Effector memory CD4-positive, alpha-beta T cell (primary cell): ENCODE measurements at places on chromosomes 13 and 19.

- DNase-seq: no peak
These were observed 253.8 kb downstream of the DLEU7 start for GRCh38 chr13:50589651-50590054.

DNA sequence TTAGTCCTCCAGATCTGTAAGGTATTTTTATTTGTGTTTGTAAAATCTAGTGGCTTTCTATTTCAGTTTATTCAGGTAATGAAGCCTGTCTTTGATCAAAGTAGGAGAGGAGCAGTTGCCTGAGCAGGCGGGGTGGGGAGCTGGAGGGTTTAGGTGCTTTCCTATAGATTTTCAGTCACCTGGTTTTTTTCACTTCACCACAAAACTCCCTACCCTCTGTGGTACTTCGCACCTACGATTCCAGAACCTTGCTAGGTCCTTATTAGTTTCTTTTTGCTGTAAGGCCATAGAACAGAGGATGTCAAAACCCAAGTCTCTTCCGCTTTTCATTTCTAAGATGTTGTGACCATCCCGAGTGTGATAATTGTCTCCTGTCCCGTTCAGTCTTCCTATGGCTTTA lies 26.6 kb downstream of the SLAIN1 start:
- DNase-seq: peak; percentile 6

DNA sequence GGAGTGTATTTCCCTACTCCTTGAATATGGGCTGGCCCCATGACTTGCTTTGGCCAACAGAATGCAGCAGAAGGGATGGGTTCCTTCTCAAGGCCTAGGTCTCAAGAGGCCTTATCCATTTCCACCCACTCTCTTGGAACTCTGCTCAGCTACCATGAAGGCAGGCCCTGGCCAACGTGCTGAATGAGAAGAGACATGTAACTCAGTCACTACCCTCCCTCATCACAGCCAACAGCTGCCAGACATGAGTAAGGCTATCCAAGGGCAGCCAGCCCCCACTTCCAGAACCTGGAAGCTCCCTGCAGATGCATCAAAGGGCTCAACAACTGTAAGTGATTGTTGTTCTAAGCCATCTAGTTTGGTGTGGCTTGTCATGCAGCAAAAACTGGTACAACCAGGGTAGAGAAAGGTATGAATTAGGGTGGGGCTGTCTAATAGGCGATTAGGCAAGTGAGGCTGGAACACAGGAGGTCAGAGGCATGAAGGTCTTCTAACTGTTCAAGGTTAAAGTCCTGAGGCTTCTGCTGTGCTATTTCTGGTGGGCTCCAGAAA lies 1.4 kb upstream of the RASL11A start:
- no peak for DNase-seq

DNA sequence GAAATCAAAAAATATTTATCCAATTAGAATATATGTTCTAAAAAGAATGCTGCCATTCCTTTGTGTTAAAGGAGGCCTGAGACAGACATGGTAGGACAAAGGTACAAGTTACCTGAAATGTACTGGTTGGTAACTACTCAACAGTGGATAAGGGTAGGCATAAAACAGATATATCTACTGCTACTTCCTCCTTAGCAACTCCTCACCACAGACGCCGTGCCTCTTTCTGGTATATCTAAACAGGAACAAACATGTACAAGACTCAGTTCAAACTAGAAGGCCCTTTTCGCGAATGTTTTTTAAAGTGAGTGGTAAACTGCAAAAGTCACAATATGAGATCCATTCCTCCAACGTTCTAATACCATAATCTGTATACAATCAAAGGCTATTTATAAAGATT lies 86.9 kb downstream of the TBC1D4 start:
- no peak for DNase-seq

GRCh38 chr13:21443171-21443570 lies 15.9 kb downstream of the ZDHHC20 start:
- DNase-seq: no peak

DNA sequence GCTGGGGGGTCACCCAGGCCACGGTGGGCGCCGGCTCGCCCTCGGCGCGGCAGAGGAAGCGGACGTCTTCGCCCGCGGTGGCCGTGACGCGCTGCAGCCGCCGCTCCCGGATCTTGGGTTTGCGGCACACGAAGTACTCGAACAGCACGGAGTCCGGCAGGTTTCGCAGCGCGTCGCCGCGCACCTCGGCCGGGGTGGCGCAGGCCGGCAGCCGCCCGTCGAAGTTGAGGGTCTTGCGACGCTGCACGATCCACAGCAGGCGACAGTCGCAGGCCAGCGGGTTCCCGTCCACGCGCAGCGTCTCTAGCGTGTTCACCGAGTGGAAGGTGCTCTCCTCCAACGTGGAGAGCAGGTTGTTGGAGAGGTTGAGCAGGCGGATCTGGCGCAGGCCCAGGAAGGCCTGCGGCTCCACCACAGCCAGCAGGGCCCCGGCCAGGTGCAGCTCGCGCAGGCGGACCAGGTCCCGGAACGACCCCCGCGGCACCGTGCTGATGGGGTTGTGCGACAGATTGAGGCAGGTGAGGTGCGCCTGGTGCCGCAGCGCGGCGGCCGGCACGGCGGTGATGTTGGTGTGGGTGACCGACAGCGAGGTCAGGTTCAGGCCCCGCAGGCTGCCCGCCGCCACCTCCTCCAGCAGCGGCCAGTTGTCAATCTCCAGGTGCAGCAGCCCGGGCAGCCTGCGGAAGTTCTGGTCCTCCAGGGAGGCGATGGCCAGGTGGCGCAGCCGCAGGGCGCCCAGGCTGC lies 8.6 kb upstream of the PEAK3 start:
- no peak for DNase-seq

DNA sequence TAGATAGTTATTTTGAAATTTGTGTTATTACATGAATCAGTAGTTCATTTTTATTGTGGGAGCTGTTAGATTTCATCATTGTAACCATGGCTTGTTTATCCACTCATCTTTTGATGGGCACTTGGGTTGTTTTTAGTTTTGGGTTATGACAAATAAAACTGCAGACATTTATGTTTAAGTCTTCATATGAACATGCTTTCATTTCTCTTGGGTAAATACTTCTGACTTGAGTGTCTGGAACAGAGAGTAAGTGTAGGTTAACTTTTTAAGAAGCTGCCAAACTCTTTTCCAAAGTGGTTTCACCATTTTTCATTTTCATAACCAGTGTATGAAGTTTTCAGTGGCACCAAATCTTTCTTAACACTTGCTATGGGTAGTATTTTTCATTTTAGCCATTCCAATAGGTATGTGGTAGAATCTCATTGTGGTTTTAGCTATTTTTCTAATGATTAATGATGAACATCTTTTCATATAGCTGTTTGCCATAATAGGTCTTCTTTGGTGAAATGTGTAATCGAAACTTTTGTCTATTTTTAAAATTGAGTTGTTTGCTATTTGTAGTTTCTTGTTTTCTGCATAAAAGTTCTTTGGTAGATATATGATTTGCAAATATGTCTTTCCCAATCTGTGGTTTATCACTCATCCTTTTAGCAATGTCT lies 17.9 kb downstream of the SLAIN1 start:
- DNase-seq: no peak

DNA sequence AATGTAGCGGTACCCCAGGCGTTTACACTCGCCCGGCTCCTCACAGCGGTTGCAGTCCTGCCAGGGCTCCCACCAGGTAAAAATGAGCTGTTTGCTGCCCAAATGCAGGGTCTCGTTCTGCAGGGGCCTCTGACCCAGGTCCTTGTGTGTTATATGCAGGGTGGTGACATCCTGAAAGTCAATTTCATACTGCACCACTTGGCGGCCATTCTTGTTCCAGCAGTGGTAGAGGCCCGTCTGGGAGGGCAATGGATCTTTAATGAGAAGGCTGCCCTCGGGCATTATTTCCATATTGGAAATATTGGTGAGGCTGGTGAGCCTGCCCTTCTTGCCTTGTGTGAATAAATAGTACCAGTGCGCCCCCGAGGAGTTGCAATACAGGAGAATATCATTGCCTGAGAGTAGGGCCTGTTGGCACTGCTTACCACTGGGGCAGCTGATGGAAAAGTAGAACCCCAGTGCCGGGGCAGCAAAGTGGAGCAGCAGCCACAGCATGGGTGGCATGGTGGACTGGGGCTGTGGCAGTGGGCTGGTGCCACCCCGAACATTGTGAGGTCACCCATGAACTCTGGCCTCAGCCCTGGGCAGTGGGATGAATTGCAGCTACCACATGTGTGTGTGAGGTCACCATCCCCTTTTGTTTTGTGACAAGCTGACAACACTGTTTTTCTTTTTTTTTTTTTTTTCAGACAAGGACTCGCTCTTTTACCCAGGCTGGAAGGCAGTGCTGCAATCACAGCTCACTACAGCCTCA lies at the start of gene FAM187B:
TSS of gene FAM187B (minus strand) at position 563 of the 754 bp plus-strand sequence. CDS start at position 504, 59 bp downstream.
- no peak for DNase-seq

- DNase-seq: no peak
These were observed 6.9 kb upstream of the AP1M2 start for GRCh38 chr19:10593820-10594637.

DNA sequence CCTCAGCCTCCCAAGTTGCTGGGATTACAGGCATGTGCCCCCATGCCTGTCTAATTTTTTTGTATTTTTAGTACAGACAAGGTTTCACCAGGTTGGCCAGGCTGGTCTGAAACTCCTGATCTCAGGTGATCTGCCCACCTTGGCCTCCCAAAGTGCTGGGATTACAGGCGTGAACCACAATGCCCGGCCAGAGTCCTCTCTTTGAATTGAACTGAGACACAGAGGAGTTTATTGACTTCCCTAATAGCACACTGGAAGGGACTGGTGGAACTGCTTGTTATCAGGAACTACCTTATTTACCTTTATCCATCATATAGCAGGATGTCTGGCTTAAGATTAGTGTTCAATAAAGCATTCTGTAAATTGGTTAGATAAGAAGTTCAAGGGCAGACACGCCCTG lies 613.8 kb downstream of the EFNB2 start:
- no peak for DNase-seq

DNA sequence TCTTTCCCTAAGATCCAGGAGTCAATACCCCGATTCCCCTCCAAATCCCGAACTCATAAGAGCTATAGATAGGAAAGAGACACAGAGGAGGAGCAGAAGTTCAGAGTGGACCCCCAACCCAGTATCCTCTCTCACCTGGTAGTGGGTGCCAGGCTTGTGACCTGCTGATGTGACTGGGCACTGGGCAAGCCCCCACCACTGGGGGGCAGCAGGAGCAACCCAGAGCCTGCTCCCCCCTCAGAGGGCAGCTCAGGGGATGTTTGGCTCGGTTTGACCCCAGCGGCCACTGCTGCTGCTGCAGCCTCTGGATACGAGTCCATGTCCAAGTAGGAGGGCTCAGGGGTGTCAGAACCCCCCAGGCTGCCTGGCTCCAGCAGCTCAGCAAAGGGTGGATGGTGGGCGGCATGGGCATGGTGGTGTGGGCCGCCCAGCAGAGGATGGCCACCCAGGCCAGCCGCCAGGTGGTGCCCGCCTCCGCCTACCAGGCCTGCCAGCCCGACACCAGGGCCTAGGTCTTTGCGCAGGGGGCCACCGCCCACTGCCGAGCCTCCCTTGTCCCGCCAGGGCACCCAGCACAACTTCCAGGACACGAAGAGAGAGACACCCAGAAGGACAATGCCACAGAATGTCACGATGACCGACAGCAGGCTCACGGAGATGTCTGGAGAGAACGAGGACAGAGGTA lies 7.4 kb downstream of the SYT3 start:
- DNase-seq: no peak

- DNase-seq: no peak
These were observed 155.5 kb upstream of the VSTM2B start for GRCh38 chr19:29370276-29370675.

- no peak for DNase-seq
These were observed 11.6 kb downstream of the ADPRHL1 start for GRCh38 chr13:113441661-113442060.

DNA sequence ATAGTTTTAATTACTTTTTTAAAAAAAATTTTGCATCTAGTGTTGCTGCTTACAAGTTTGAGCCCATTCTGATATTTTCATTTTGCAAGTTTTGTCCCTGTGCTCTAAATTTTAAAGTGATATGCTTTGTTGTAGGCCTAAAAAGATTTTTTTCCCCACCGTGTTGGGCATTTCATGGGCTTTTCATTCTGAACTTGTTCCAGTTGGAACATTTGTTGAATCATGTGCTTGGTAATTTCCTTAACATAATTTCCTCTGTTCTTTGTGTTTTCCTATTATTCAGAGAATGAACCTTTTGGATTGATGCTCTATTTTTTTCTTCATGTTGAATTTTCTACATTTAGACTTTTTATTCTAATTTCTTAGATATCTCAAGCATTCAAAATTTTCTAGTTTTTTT lies 206.4 kb upstream of the SPRY2 start:
- no peak for DNase-seq

GRCh38 chr13:99133230-99133629 lies 67.4 kb upstream of the UBAC2 start:
- no peak for DNase-seq

- DNase-seq: no peak
These were observed 81.7 kb downstream of the LRRC63 start for GRCh38 chr13:46293436-46293835.

- DNase-seq: peak; percentile 85
These were observed at the start of gene ZNF888 for GRCh38 chr19:52922841-52923777. TSS of gene ZNF888 (minus strand) at chr19:52923428. CDS start at chr19:52917873, 5,555 bp downstream.

GRCh38 chr19:32363175-32363574 lies 17.8 kb downstream of the ZNF507 start:
- no peak for DNase-seq

- no peak for DNase-seq
These were observed 25.3 kb upstream of the MED4 start for GRCh38 chr13:48120241-48120640.

DNA sequence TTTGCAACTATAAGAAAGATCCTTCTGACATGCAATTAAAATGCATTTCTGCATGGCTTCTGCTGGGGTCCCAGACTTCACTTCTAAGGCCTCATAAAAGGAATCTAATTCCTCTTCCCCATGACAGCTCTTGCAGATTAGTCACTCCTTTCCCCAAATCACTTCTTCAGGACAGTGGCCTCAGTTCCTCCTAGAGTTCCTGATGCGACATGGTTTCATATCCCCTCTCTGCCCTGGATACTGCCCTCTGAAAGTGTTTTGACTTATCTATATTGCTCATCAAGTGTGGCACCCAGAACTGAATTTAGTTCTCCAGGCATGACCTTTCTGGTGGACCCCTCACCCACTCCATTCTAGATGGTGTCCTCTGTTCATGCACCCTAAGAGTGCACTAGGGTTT lies 238.1 kb downstream of the FOXO1 start:
- no peak for DNase-seq

- DNase-seq: peak; percentile 56
These were observed 2.4 kb upstream of the ARGLU1 start for GRCh38 chr13:106570299-106570852.

DNA sequence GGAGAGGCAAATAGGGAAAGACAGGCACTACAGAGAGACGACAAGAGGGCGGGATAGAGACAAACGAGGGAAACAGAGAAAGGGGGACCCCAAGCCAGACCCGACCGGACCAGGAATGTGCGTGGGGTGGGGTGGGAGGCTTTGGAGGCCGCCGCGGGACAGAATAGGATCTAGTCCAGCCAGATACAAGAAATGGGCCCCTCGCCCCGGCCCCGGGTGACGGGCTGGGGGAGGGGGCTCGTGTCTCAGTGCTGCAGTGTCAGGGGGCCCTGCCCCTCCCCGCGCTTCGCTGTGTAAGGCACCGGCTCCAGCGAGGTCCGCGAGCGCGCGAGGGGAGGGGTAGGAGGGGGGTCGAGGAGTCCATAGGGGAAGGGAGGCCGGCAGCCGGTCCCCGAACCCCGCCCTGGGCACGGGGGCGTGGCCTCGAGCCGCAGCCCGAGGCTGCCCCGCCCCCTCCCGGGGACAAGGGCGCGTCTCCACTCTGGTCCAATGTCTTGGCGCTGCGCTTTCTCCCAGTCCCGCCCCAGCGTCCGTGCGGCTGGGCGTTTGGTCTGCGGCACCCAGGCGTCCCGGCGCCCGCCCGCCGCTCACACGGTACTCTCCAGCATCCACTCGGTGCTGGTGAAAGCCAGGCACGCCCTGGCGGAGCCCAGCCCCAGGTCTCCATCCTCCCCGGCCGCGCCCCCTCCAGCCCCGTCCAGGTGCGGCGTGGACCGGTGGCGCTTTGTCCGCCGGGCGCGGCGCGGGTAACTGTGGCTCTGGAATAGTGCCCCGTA lies 11.0 kb downstream of the IFNL1 start:
- DNase-seq: no peak
